Central memory CD8-positive, alpha-beta T cell (primary cell): ENCODE measurements at places on chromosomes 7 and 10.

DNA sequence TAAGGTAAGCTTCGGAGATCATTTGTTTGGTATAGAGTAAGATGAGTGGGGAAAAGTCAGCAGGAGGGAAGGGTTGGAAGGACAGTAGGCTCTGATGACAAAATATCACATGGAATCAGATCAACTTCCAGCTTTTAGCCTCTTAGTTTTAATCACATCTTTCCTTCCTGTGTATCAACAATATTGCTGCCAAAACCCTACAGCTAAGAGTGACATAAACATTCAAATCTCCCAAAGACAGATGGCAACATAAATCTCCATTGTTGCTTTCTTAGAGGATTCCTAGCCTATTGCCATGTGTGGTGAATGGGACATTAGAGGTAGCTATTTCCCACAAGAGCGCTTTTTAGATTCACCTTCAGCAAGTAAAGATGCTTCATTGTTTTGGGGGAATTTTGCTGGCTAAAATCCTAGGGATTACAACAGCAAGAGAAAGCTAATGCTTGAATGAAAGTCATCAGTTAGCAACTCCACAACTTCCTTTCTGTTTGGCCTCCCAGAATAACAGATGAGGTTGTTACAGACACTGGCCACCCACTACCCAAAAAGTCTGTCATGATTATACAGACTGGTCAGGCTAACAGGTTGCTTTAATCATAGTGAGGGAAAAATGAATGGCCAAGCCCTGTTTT is 35.2 kb upstream of the FZD1 start:
- no peak for DNase-seq

DNA sequence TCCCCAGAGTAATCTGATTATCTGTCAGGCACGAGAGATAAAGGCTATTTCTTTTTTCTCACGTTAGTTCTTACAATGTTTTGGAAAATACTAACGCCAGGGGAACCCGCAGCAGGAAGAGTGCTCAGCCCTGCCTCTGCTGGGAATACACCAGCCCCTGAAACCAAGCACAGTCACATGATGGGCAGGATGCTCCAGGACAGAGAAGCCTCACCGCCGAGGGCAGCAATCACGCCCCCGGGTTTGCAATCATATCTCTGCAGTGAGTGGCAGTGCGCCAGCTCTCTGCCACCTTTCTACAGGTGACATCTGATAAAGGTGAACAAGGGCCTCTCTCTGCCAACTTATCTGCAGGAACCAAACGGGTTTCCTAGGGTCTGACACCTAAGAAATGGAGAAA is 39.8 kb downstream of the BRI3 start:
- DNase-seq: no peak

DNA sequence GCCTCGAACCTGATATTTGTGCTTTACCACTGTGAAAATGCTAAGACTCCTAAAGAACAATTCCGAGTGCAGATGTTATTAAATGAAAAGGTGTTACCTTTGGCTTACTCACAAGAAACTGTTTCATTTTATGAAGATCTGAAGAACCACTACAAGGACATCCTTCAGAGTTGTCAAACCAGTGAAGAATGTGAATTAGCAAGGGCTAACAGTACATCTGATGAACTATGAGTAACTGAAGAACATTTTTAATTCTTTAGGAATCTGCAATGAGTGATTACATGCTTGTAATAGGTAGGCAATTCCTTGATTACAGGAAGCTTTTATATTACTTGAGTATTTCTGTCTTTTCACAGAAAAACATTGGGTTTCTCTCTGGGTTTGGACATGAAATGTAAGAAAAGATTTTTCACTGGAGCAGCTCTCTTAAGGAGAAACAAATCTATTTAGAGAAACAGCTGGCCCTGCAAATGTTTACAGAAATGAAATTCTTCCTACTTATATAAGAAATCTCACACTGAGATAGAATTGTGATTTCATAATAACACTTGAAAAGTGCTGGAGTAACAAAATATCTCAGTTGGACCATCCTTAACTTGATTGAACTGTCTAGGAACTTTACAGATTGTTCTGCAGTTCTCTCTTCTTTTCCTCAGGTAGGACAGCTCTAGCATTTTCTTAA is 47.7 kb downstream of the MINPP1 start:
- DNase-seq: no peak

DNA sequence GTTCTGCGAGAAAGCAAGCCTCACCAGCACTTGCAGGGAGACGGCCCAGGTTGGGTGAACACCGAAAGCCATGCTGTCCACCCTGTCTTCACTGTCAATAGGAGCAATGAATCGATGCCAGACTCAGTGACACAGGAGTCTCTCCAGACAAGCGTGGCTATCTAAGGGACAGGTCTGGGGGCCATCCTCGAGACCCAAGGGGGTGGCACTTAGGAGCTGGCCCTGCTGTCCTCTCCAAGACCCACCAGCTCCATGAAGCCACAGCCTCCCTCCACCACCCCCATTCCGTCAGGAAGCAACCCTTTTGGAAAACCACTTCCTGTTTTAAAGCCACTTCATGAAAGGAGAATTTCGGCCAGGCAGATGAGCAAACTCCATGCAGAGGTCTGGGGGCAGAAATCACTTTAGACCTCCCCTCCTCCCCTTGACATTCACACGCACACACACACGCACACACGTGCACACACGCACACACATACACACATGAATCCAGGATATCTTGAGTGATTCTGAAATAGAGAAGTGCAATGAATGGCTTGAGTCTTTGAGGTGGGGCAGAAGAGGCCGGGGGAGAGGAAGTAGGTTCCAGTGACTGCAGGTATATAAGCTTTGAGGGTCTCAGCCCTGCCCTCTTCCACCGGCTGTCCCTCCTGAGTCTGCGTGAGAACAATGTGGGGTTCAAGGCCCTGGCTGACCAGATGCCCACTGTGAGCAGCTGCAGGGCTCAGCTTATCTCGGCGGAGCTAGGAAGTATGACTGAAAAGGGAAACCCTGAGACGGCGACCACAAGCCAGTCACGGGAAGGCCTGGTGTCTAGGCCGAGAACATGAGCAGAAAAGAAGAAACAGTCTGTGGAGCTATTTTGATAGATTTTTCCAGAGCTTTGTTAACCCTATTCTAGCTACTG is 25.0 kb downstream of the RGS10 start:
- peak; percentile 41 for DNase-seq

- no peak for DNase-seq
Measured at GRCh38 chr10:72709041-72709440, 17.1 kb downstream of the MCU start.

GRCh38 chr10:77969114-77969513 is 42.6 kb upstream of the DLG5 start:
- DNase-seq: no peak

DNA sequence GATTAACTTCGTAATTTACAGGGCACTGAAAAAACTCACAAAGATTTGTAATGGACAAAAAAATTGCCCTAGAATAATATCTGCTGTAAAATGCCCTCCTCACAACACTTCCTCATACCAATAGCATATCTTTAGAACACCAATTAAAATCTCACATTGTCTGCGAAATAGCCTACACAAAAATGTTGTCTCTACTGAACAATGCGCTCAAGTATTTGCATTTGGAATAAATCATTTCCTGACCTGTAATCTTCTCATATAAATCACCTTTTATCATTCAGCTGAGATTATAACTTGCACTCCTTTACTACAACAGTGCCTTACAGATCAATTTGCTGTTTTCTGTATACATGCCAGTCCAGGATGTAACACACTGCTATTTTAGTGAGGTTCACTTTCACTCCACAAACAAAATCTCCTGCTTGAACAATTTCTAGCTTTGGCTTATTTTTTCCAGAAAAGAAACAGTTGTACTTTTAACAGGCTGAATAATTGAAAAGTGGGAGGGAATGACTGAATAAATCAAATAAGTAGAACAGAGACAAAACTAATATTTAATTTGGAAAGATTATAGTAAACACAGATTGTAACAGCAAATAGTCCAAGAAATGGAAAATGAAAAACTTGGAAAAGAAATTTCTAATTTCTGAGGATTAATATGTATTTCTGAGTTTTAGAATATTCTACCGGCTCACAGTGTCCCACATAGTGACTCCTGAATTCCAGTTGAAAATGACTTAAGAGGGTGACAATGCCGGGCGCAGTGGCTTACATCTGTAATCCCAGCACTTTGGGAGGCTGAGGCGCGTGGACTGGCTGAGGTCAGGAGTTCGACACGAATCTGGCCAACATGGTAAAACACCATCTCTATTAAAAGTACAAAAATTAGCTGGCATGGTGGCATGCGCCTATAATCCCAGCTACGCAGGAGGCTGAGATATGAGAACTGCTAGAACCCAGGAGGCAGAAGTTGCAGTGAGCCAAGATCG is 30.6 kb downstream of the JMJD1C start:
- no peak for DNase-seq

GRCh38 chr10:6027929-6028328 is 34.2 kb downstream of the IL2RA start:
- no peak for DNase-seq

DNA sequence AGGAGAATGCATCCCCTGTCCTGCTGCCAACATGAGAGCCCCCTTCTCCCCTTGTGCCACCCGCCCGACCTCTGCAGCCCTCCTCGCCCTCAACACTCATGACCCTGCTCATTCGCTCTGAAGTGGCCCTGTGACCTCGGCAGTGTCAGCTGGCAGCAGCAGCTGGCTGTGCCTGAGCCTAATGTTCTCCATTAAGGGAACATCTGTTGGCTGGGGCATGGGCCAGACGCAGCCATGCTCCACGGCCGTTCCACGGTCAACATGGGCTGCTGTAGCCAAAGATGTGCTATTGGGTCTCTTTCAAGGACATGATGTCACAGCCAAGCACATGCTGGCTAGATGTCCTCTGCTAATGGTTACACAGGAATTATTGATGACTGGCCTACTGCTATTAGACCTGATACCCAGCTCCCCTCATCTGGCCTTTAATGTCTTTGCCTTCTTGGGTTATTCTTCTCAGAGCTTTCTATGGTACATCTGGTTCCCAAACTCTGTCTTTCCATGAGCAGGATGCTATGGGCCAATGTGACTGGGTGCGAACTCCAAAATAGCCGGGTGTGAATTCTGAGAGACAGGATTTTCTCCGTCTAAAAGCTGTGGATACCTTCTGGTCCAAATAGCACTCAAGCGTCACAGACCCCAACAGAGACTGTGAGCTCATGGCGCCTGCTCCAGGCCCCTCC is 22.4 kb downstream of the ADCYAP1R1 start:
- DNase-seq: no peak

DNA sequence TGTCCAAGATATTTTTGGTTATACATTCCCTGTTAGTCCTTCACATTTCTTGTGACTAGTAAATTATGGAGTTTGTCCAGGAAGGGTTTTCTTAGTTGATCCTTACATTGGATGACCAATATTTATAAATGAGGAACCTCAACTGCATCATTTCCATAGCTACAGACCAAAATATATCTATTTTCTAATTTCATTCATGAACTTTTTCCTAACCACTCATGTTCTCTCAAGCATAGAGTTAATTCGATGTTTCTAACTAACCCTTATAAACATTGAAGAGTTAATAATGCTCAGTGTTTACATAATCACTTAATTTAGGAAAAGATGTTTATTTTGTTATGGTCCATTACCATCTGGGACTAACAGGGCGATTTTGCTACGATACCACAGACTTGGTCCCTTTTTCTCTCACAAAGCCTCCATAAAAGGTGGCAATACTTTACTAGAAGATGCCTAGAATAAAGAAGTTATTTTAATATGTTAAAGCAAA is 591.0 kb downstream of the MAGI2 start:
- no peak for DNase-seq
